Central memory CD4-positive, alpha-beta T cell (primary cell): ENCODE measurements at places on chromosomes 13 and 19.

DNA sequence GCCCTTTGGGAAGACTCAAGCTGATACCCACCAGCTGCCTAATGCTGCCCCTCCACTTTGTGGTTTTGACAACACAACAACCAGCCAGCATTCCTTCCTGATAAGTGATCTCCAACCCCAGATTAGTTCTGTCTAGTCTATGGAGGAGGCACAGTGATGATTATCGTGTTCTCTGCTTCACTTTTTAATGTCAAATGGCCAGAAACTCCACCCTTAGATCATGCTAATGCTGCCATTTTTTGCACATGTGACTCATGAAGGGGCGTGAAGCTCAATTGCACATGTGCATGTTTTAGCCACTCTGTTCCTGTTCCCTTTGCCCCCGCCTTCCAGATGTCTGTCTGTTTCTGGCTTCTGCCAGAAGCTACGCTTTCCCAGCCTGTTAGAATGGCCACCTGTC is 199.8 kb downstream of the COG6 start:
- DNase-seq = no peak

DNA sequence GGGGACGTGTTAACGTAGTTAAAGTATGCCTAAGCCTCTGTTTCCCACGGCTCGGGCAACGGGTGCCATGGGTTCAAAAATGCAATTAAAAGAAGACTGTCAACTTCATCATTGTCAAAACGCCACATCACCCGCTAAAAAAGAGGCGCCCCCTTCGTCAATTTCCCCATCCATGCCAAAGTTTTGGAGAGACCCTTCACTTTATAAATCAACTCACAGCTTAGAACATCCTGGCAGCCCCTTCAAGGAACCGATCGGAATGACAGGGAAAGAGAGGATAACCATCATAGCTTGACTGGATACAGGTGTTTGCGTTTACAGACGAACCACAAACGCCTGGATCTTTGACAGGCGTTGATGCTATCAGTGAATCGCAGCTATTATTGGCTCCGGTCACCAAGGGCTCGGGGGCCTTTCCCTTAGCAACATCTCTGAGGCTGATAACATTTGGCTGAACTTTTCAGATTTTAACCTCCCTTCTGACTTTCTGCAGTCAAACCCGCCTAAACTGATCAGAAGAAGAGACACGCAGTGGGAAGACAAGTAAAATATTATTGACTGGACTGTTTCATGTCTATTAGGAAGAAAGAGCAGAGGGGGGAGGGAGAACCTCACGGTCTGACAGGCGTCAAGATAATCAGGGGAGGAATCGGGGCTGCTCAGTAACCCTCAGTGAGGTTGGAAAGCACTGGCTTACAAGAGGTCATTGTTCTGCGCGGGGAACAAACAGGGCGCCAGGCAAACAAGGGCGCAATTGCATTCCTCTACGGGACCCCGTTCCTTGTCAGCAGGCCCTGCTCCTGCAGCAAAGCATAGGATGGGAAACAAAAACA is 322.5 kb upstream of the ZNF507 start:
- DNase-seq = no peak

DNA sequence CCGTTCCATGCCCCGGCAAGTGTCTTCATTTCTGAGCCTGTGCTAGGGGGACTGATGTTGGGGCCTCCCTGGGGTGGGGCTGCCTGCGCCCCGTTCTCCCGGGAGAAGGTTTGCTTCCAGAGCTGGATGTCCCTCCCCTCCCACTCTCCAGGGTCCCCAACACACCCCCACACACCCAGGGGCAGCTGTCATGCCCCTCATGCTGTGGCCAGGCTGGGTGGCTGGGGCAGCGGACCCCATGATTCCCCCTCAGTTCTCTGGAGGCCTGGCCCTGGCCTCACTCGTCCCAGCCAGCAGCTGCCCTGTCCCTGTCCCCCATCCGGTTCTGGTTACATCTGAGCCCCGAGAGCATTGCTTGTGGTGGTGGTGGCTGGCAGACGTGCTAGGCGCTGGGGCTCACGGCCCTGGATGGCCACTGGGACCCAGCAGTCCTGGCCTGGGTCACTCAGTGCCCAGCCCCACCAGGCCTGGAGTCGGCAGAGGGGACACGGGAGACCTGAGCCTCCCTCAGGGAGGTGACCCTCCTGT is 184.8 kb downstream of the KDM4B start:
- DNase-seq = no peak

DNA sequence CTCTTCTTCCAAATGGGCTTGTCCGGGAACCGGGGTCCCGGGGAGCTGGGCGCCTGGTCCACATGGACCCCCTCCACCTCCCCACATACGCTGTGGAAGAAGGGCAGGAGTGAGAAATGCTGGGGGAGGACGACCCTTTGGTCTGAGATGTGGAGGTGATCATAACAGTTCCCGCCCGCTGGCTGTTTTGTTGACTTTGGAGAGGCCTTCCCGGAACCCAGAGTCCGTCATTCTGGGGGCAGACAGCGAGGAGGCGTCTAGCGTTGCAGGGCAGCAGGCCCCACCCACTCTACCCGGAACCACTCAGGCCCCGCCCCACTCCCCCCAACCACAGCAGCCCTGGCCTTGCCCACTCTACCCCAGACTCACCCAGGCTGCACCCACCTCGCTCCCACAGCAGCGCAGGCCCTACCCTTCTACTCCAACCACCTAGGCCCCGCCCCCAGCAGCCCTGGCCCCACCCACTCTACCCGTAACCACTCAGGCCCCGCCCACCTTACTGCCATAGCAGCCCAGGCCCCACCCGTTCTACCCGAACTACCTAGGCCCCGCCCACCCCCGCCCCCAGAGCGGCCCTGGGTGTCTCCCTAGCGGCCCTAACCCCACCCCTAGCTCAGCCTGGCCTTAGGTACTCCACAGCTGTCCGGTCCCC is 7.1 kb downstream of the GPR108 start:
- DNase-seq = no peak

DNA sequence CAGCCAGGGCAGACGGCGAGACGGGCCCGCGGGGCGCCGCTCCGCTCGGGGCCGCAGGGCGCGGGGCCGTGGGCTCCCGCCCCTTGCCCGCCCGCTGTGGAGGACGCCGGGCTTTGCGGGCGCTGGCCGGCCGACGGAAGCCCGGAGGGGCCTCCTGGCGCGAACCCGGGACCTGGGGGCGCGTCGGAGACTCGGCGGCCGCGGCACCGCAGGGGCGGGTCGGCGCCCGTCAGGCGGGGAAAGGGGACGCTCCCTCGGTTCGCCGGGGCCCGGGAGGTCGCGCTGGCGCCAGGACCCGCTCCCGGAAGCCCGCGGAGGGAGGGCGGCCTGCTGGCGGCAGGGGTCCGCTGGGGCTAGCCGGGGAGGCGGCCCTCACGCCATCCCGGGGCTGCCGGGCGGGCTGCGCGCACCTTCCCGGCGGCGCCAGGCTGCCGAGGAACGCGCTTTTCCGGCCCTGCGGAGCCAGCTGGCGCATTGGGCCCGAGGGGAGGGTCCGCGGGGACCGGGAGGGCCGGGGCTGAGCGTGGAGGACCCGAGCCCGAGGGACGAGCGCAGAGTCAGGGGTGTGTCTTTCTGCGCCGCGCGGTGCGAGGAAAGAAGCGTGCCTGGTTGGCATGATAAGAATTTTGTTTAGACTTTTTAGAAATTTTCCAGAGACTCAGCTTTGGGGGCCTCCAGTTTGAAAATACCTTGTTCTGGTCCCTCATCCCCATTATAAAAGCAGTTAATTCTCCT is 511 bp downstream of the GARRE1 start:
- peak; percentile 29 for DNase-seq

DNA sequence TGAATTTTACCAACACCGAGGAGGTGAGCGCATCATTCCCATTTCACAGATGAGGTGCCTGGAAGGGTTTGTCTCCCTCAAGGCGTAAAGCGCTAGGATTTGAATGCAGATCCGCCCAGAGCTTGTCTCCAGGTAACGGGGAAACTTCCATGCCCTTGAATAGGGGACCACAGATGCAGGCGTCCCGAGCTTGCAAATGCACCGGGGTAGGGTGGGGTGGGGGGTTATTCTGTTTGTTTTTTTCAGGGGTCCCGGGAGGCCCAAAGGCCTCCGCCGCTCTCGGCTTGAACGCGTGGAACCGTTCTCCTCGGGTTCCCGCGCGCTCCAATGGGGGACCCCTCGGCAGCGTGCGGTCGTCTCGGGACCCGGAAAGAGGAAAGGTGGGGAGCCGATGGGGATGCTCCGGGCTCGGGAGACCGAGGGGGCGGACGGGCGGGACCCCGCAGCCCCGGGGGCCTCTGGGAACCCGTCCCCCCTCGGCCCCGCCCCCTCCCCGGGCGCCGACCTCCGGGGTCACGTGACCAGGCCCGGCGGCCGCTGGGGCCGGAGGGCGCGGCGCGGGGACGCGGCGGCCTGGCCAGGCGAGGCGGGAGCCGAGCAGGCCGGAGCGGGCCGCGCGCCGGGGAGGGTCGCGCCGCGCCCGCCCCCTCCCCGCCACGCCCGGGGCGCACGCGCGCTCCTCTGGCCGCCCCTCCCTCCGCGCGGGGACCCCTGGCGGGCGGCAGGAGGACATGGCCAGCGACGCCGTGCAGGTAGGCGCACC is at the start of gene PKN1:
TSS of gene PKN1 (plus strand) at position 516 of the 763 bp plus-strand sequence. CDS start at position 732, 216 bp downstream.
- DNase-seq = no peak

DNA sequence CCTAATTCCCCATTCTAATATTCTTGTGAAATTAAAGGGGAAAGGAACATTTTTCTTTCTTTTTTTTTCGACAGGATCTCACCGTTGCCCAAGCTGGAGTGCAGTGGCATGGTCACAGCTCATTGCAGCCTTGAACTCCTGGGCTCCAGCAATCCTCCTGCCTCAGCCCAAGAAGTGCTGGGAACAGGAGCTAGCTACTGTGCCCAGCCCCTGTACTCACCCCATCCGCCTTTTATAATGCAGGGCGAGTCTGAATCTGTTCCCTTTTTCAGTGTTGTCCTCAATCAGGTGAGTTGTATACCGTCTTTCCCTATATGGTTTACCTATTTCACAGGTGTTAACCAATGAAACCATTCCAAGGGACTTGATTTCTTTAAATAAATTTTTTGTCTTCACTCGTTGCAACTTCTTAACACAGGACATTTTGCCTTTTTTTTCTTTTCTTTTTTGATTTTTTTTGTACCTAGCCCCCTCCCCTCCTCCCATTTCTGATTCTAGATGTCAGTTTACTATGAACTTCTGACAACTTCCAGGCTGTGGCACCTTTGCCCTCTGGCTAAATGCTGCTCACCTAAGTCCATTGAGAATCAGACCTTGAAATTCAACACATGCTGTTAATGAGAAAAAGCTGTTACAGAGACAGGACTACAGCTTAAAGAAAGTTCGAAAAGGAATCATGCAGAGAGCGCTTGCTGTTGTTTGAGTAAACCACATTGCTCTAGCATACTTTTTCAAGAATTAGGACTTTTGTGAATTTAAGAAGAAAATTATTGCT is 562.1 kb upstream of the KLF12 start:
- no peak for DNase-seq

- DNase-seq = no peak
Observed at GRCh38 chr19:38351865-38352395, 16.3 kb downstream of the CATSPERG start.

- no peak for DNase-seq
Observed at GRCh38 chr19:48959341-48960239, 4.9 kb downstream of the BAX start.

DNA sequence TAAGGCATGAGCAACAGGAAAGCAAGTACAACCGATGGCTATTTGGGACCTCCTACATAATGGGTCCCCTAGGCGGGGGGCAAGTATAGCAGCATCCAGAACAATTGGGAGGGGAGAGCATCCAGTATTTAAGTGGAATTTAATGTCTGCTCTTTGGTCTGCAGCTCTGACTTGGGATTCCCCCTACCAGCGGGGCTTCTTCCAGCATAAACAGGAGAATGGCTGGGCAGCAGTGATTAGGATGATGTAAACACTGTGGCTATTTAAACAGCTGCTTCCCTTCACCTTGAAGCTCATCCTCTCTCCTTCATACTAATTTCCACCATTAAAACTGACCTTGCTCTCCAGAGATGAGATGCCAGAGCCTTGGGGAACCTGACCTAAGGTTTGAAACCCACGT is 73.9 kb upstream of the OXGR1 start:
- DNase-seq = no peak

DNA sequence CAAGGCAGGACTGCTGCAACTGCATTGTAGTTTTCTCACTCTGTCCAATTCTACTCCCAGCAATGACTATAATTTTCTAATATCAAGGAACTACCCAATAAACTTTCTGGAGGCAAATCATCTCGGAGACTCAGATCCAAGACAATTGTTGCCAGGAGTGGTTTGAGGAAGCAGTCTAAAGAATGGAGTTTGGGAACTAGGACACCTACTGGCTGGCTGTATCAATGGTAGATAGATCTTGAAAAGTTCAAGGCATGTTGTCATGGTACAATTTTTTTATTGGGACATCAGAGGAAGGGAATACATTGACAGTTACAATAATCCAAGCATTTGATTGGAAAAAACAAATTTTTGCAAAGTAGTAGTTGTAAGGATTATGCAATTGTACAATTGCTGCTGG is 648.3 kb upstream of the SLITRK6 start:
- no peak for DNase-seq

DNA sequence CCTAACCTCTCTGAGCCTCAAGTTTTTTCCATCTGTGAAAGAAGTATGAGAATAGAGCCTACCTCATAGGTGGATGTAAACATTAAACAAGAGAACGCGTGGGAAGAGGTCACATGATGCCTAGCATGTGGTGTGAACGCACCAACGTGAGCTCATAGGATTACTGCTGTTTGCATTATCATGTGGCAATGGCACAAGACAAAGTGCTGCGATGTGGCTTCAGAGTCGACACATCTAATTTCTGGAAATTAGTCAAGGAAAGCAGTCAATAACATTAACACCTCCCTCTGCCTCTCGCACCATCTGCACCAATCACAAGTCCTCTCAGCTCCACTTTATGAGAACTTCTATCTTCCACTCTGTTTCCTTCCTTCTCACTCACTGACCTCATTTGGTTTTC is 489.7 kb downstream of the COG6 start:
- DNase-seq = no peak

GRCh38 chr13:75902166-75903104 is 266.3 kb downstream of the LMO7 start:
- DNase-seq = no peak

- no peak for DNase-seq
Observed at GRCh38 chr13:87302931-87303330, 368.2 kb upstream of the SLITRK5 start.

DNA sequence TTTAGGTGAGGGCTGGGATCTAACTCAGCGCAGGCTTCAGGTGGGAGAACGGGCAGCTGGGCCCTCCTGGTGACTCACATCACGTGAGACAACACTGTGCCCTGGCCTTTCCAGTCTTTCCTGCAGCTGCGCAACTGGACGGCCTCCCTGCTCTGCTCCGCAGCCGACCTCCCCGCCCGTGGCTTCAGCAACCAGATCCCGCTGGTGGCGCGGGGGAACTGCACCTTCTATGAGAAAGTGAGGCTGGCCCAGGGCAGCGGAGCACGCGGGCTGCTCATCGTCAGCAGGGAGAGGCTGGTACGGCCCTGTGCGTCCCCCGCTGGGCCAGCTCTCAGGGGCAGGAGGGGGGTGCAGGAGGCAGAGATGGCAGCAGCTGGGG is 8.8 kb downstream of the SPPL2B start:
- no peak for DNase-seq

DNA sequence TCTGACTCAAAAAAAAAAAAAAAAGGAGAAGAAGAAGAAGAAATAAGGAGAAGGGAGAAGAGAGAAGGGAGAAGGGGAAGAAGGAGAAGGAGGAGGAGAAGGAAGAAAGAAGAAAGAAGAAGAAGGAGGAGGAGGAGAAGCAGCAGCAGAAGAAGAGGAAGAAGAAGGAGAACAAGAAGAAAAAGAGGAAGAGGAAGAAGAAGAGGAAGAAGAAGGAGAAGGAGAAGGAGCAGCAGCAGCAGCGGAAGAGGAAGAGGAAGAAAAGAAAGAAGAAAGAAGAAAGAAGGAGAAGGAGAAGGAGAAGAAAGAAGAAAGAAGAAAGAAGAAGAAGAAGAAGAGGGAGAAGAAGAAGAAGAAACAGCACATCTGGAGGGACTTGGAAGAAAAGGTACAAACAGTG is 4.1 kb upstream of the CNN1 start:
- no peak for DNase-seq

- DNase-seq = no peak
Observed at GRCh38 chr13:80382576-80382975, 41.6 kb upstream of the SPRY2 start.
